Activated naive CD8-positive, alpha-beta T cell treated with anti-CD3 and anti-CD28 coated beads, Interleukin-2, amount 10 ng/mL, durations not matched to agents 7 days and 5 days (primary cell): ENCODE measurements at places on chromosomes 2 and 18.

DNA sequence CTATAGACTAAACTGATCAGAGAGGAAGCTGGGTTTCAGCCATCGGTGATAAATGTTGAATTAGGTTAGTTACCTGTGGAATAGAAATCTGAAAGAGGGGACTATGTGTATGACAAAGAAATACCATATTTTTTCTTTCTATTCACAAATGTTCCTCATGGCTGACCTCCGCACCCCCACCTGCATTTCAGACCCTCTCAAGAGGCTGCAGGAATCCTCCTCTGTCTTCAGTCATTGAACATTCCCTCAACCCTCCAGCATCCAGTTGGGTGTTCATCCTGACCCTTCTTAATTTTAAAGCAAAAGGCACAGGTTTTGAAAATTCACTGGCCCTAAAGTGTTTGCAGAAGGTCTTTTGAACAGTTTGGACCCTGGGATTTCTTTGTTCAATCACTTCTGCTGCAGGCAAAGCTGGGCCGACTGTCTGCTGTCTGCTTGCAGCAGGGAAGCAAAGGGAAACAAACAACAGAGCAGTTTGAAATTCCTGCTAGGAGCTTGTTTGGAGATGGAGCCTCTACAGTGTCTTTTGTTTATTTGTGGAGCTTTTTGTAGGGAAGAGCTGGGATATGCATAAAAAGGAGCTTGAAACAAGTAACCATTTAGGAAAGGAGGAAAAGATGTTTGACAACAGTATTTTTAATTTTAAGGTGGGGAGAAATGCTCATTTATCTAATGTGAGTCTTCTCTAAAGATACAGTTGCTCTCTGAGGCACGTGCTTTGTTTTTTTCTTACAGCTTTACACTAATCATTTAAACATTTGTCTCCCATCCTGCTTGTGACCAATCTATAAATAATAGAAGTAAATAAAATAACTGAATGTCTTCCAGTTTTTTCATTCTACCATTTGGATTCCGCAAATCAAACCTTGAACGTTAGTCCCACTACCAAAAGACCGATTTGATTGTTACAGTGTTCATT is 213.3 kb upstream of the MMADHC start:
- no peak for DNase-seq

DNA sequence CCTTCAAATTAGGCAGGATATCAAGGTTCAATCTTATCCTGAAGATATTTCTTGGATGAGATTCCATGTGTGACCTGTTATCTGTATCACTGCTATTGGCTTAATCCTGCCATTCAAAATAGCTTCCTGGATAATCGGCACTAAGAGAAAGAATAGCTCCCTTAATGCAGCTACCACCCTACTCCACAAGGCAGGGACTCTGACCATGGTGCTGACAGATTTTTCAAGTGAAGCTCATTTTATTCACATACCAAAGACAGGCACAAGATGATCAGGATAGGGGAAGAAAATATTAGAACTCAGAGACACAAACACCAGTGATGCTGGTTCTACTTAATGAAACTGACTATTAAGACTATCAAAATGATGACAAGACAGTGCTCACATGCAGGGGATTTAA is 74.9 kb downstream of the ORC4 start:
- no peak for DNase-seq

DNA sequence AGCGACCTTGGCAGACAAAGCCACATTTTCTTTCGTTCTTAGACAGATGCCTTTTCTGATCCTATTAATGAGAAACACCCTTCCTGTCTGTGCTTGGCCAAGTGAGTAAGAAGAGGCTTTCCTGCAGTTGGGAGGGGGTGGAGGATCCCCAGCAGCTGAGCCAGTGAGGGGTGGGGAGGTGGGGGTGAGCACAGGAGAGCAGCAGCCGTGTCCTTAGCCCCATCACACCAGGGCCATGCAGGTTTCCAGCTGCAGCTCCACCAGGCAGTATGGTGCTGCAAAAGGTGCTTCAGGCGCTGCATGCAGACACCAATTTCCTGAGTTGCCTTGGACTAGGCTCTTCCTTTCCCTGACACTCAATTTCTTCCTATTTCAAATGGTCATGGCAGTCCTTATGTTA is 123.3 kb upstream of the SIX2 start:
- DNase-seq = no peak

DNA sequence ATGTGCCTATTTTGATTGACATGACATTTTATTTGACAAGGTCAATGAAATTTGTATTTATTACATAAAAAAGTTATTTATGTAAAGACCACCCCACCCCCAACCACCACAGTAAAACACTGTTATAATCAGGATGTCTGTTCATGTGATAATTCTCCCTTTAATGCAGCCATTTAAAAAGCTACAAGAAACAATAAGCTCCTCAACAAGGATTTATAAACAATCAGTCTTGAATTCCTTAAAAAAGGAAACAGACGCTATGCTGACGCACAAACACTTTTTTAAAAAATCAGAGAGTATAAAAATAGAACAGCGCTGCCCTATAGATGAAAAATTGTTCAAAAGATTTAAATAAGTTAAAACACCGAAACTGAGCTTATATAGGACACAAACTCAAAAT is 102.2 kb downstream of the SOS1 start:
- no peak for DNase-seq

GRCh38 chr18:25174324-25174723 is 177.6 kb downstream of the ZNF521 start:
- no peak for DNase-seq

DNA sequence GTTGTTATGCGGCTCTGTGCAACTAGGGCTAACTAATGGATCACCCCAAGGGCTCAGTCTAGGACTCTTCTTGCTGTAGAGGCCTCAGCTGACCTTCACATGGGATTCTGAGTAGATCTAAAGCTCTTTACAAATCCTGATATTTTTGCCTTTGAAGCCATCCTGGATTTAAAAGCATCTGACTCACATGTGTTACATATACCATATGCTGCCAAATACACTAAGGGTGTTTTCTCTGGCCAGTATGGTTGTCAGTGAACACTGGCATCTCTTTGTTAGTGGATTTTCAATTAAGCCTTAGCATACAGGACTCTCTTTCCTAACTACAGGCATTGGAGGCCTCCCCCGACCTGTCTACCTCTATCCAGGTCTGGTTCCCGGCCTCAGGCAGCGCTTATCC is 992.8 kb upstream of the FANCL start:
- DNase-seq = no peak

DNA sequence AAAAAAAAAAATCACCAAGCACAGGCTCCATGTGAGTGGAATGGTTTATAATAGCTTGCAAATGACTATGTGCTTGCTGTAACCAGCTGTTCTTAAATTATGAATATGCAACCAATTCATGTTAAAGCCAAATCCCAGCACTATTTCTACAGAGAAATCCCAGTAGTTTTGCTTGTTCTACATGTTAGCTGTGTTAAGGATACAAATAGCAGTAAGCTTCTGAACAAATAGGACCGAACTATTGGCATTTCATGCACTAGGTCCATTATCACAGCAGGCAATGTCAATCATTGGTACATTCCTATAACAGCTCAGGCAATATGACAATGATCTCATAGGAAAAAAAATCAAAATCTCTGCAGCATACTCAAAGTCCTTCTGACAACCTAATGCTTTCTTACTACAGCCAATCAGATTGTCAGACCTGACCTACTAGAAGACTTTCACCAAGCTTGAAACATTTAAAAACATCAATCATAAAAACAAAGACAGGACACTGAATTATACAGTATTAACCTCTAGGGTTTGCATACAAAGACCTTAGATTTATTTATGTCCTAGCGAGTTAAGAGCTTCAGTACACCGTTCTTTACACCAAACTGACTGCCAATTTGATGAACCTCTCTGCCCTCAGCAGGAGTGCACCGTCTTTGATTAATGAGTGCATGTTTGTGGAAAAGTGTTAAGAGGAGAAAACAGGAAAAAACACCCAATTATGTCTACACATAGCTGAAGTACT is 6.4 kb downstream of the BAZ2B start:
- DNase-seq = no peak

DNA sequence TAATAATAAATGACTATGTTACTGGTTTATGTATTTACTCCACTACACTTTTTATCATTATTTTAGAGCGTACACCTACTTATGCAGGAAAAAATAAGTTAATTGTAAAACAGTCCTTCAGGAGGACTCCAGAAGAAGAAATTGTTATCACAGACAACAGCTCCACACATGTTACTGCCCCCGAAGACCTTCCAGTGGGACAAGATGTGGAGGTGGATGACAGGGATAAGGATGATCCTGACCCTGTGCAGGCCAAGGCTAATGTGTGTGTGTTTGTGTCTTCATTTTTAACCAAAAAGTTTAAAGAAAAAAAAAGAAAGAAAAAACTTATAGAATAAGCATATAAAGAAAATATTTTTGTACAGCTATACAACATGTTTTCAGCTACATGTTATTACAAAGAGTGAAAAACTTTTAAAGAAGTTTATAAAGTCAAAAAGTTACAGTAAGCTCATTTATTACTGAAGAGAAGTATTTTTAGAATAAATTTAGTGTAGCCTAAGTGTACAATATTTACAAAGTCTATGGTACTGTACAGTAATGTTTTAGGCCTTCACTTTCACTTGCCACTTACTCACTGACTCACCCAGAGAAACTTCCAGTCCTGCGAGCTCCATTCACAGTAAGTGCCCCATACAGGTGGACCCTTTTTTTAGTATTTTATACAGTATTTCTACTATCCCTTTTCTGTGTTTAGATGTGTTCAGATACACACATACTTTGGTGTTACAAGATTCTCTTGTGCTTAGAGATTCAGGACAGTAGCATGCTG is 7.5 kb downstream of the TGFBRAP1 start:
- DNase-seq = no peak
